ENCODE measurements at places on chromosomes 7 and 10. TPM values are rescaled to one million over a fixed set of nuclear protein-coding genes. Genes with fewer than 3 reads are reported as not detected.

The ZNF138 gene
- total RNA-seq, result 6.9 TPM

The CCDC3 gene
- 21.3 TPM for total RNA-seq

- peak; percentile 15 for DNase-seq
- no peak overlapping the region for H3K27ac ChIP-seq
- peaks cover 5% of the 10 kb centered on the region for H3K4me1 ChIP-seq
- no peaks in the 10 kb centered on the region for H3K27me3 ChIP-seq
These were observed 196.8 kb downstream of the TAX1BP1 start for GRCh38 chr7:27936768-27937102.

DNA sequence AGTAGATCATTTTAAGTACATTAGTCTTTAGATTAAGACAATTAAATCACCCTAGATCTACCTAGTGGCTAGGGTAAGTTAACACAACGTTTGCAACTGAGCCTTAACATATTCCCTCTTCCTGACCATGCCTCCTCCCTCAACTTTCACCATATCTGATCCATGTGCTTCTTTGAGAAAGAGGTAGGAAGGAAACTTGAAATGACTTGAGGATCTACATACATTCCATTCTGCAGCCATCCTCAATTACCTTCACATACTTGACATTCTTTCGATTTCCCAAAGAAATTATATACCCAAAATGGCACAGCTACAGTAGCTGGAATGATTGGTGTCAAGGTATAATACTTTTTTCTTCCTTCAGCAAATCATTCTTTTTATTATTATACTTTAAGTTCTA lies 12.9 kb upstream of the SEPTIN7 start:
- DNase-seq, result no peak
- no peaks in the 10 kb centered on the region for H3K4me1 ChIP-seq
- no peaks in the 10 kb centered on the region for H3K27me3 ChIP-seq
- no peaks in the 10 kb centered on the region for H3K36me3 ChIP-seq
- no peak overlapping the region for H3K27ac ChIP-seq

GRCh38 chr7:78299088-78299487 lies 500.5 kb downstream of the PHTF2 start:
- no peak overlapping the region for H3K4me3 ChIP-seq
- no peaks in the 10 kb centered on the region for H3K4me1 ChIP-seq
- H3K27ac ChIP-seq, result no peak overlapping the region
- H3K36me3 ChIP-seq, result no peaks in the 10 kb centered on the region
- H3K27me3 ChIP-seq, result 0 out of 2 replicates have a peak, but pooled peaks cover 3% of the 10 kb centered on the region

- no peaks in the 10 kb centered on the region for H3K27me3 ChIP-seq
- H3K36me3 ChIP-seq, result no peaks in the 10 kb centered on the region
- no peak overlapping the region for H3K4me3 ChIP-seq
- H3K27ac ChIP-seq, result no peak overlapping the region
These were observed 34.5 kb upstream of the MEOX2 start for GRCh38 chr7:15720849-15721471.

GRCh38 chr7:147296986-147297385 lies 1180.4 kb downstream of the CNTNAP2 start:
- DNase-seq, result no peak
- no peaks in the 10 kb centered on the region for H3K27me3 ChIP-seq
- H3K27ac ChIP-seq, result no peak overlapping the region
- no peaks in the 10 kb centered on the region for H3K4me1 ChIP-seq

DNA sequence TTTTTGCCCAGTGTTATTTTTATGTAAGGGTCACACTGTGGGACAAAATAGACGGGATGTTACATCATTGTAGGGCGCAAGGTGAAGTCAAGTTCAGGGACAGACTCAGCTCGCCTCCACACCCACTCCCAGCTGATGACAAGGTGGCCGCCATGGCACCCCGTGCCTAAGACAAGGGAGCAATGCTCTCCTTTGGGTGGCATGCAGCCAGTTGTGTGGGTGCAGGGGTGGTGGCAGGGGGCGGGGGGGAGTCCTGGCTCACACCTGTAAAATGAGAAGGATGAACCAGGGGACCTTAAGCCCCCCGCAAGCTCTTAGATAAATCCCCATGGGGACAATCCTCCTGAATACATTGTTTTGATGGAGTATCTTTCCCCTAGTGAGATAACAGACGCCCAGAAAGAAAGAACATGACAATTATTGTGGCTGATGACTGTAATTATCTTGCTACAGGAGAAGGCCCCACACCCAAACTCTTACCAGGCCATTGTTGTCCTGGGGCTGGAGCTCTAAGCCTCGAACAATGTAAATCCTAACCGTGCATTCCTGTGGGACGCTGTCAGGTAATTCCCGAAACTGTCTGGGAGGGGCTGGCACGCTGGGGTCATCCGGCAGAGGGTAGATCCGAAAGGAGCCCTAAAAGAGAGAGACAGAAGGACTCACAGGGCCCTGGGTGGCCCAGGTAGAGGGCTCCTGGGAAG lies 148.7 kb downstream of the MYOF start:
- no peak overlapping the region for H3K4me3 ChIP-seq
- H3K4me1 ChIP-seq, result peaks cover 35% of the 10 kb centered on the region
- peak; percentile 85 for DNase-seq
- H3K36me3 ChIP-seq, result peaks cover 90% of the 10 kb centered on the region

The NAT16 gene
- total RNA-seq, result not detected

The ENKUR gene
- not detected for total RNA-seq

The OPN1SW gene
- not detected for total RNA-seq

DNA sequence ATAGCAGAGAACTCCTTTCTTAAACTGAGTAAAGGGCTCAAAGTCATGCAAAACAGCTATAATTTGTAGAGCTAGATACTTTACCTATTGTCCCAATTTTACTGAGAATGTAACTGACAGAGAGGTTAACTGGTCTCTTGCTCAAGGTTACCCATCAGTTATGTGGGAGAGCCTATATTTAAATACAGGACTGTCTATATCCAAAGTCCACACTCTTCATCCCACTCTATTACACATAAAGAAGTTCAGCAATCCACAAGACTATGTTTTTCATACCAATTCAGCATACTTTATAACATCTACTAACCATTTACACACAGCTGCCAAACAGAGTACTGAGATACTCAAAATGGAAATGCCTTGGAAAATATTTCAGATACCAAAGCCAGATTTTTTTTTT lies 100.2 kb downstream of the MICU1 start:
- H3K36me3 ChIP-seq, result no peaks in the 10 kb centered on the region
- H3K4me1 ChIP-seq, result no peaks in the 10 kb centered on the region
- no peak overlapping the region for H3K4me3 ChIP-seq
- DNase-seq, result no peak

The NXPH1 gene
- not detected for total RNA-seq

DNA sequence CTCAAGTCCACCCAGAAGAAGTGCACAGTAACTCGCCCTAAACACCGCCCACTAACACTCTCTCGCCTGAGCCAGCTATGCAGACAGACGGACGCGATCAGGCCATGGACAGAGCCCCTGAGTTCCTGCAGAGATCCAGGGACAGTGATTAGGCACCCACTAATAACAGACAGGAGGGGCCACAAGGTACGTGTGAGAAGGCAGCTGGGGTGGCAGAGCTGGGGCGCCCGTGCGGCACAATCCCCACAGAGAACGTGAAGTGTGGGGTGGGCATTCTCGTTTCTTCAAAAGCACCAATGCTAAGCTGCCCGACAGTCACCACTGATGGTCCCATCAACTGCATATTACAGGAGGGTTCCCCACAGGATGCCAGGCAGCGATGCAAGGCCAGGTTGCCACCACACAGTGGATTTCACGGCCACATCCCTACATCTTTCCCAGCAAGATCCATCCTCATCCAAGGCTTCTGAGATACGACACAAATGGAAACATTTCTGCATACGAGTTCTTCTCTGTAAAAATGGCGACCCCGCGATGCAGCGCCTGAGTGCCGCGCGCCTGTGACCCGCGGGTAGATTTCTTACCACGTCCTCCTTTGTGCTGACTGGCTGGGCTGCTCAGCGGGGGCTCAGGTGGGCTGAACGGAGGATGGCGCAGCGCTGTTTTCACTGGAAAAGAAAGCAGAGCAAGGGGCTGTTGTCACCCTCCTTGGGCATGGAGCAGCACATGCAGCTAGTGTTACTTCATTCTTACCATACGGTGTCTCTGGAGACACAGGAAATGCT lies 237.5 kb downstream of the TNS3 start:
- H3K27me3 ChIP-seq, result no peaks in the 10 kb centered on the region
- DNase-seq, result no peak
- peaks cover 68% of the 10 kb centered on the region for H3K36me3 ChIP-seq
- H3K4me3 ChIP-seq, result no peak overlapping the region

DNA sequence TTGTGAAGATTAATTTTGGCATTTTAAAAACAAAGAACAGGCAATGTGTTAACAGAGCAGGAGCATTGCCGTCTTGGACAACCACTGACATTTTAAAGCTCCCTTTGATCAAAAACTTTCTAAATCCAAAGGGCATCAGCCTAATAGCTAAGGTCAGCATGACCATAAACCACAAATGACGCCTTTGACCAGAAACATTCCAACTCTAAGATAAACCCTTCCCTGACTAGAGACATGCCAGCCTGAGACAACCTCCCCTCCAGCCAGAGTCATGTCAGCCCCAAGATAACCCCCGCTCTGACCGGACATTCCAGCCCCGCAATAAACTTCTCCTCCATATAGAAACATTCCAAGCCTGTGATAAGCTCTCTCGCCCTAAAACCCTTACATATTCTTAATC lies 949.4 kb upstream of the POT1 start:
- H3K36me3 ChIP-seq, result no peaks in the 10 kb centered on the region
- peak overlapping the region; percentile 1 for H3K27ac ChIP-seq
- H3K27me3 ChIP-seq, result no peaks in the 10 kb centered on the region
- H3K4me1 ChIP-seq, result no peaks in the 10 kb centered on the region
- no peak for DNase-seq

- DNase-seq, result no peak
- no peak overlapping the region for H3K27ac ChIP-seq
- peaks cover 5% of the 10 kb centered on the region for H3K4me1 ChIP-seq
- H3K27me3 ChIP-seq, result no peaks in the 10 kb centered on the region
- no peaks in the 10 kb centered on the region for H3K36me3 ChIP-seq
These were observed 168.3 kb downstream of the PTPRN2 start for GRCh38 chr7:158419238-158419785.

GRCh38 chr7:128792471-128793180 lies 858 bp downstream of the CCDC136 start:
- peaks cover 8% of the 10 kb centered on the region for H3K27me3 ChIP-seq
- no peak for DNase-seq
- no peak overlapping the region for H3K27ac ChIP-seq

GRCh38 chr7:1024331-1024841 lies 20.0 kb upstream of the GPR146 start:
- peaks cover 20% of the 10 kb centered on the region for H3K4me1 ChIP-seq
- H3K4me3 ChIP-seq, result no peak overlapping the region
- no peak overlapping the region for H3K27ac ChIP-seq
- no peak for DNase-seq

Measured in SJSA1 (cell line).